ENCODE measurements at places on chromosomes 4 and X.

DNA sequence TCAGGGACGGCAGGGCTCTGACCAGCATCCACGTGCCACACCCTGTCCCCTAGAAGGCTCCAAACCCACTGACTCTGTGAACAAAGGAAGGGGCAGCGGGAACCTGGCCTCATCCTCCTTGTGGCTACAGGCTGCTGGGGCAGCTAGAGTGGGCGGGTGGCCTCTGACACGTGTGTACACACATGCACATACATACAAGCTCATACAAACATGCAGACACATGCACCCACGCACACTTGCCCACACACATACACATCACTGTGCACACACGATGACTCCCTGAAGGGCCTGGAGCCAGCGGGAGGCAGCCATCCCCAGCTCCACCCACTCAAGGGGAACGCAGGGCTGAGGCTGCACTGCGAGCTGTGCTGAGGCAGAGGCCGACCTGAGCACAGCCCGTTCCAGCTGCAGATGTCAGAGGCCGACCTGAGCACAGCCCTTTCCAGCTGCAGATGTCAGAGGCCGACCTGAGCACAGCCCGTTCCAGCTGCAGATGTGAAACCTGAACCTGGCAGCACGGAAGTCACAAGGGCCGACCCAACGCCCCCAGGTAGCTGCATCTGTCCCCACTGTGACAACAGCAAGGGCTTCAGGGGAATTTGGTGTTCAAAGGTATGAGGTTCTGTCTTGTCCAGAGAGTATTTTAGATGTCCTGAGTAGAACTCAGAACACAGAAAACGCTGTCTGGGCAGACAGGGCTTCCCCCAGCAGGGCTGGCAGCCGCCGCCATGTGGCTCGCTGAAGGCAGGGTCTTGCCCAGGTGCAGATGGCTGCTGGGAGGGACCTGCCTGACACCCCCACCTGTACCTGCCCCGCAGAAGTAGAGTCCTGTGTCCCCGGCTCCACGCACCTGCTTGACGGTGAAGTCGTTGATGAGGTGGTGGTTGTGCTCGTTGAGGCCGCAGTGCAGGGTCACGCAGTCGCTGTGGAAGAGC, 33.5 kb downstream of the CTBP1 start:
- peak; percentile 89 for DNase-seq

DNA sequence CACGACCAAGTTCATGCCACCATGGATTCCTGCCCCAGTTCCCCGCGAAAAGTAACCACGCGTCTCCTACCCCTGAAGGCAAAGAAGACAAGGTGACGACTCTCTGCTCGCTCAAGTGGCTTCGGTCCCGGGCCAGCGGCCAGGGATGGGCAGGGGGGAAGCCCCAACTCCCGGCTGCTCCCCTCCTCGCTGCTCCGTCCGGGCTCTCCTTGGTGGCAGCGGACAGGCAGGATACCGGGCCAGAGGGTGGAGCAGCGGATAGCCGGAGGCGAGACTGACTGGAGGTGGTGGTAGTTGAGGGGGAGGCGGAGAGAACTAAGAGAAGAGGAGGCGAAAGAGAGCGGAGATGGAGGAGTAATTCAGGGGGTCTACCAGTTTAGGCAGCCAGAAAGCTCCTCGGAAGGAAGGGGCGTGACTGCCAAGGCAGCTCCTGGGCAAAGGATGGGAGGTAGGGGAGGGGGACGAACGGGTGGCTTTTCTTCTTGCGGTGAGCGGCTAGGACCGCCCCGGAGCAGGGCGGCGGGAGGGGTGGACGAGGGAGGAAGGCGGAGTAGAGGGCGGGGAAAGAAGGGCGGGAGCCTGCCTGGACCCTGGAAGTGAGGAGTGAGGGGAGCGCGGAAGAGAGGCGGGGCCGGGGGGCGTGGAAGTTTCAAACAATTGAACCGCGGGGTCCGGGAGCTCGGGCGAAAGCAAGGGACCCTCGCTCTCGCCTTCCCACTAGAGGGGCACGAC, at the start of gene AMOT:
Gene AMOT, minus strand, starts transcription at position 450 of the 732 bp plus-strand sequence. CDS start 17,705 bp downstream, outside the sequence.
- DNase-seq: no peak

GRCh38 chr4:112951362-112952312, 97.8 kb upstream of the ANK2 start:
- DNase-seq: peak; percentile 62

GRCh38 chr4:74038086-74038424, 434 bp downstream of the CXCL3 start:
- no peak for DNase-seq

- DNase-seq: no peak
These were observed 7.0 kb downstream of the FHIP1A start for GRCh38 chr4:151415978-151416377.

GRCh38 chrX:56733459-56734046, 4.5 kb downstream of the NBDY start:
- DNase-seq: peak; percentile 83

- DNase-seq: no peak
These were observed 41.5 kb downstream of the QRFPR start for GRCh38 chr4:121339307-121339706.

DNA sequence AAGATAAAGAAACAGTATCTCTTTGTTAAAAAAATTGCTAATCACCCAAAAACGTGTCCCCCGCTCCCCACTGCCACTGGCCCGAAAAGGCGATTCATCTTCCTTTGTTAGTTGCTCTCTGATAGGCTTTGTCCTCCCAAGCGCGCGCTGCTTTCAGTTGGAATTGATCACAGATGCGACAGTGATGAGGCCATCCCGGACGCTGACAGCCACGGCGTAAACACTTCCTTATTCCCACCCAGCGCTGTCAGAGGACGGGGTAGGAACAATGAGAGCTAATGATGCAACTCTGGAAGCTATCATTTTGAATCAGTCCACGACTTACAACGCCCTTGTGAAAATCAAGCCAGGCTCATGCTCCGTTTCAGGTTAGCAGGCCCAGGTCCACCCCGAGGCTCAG, 21.4 kb downstream of the SOD3 start:
- no peak for DNase-seq

DNA sequence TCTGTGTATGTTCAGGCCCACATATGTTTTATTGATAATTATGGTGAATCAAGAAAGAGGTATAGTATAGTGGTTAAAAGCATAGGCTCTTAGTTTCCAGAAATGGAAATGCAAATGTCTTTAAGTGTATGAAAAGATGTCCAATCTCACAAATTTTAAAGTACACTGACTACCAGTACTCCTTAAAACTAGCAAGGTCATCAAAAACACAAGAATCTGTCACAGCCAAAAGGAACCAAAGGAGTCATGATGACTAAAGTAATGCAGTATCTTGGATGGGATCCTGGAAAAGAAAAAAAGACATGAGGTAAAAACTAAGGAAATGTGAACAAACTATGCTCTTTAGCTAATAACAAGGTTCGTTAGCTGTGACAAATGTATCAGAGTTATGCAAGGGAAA, 661 bp upstream of the RBM41 start:
- no peak for DNase-seq

- no peak for DNase-seq
These were observed 48.0 kb downstream of the RAPGEF2 start for GRCh38 chr4:159150821-159151390.

Data from Karpas-422 (cell line).